Stimulated activated CD4-positive, alpha-beta T cell treated with anti-CD3 and anti-CD28 coated beads, Interleukin-12 subunit alpha, Interleukin-12 subunit beta, amount 100 ng/mL, for 4 hours (primary cell): ENCODE measurements at places on chromosomes 4 and X.

DNA sequence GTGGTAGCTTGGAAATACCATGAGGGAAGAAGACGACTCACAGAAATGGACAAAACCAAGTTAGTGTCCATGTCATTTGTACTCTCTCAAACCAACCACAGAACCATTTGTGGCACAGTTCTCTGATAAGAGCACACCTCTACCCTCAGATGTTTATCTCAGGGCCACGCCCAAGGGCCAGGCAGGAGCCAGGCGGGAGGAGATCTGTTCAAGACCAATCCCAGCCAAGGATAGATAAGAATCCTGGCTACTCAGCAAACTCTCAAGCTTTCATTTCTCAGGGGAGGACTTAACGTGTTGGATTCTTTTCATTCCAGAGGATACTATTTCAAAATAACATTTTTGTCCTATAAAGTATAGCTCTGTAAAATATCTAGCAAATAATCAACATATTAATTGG, 95.0 kb downstream of the NYX start:
- DNase-seq: no peak

GRCh38 chr4:2364654-2365053, 53.8 kb downstream of the ZFYVE28 start:
- peak; percentile 53 for DNase-seq

DNA sequence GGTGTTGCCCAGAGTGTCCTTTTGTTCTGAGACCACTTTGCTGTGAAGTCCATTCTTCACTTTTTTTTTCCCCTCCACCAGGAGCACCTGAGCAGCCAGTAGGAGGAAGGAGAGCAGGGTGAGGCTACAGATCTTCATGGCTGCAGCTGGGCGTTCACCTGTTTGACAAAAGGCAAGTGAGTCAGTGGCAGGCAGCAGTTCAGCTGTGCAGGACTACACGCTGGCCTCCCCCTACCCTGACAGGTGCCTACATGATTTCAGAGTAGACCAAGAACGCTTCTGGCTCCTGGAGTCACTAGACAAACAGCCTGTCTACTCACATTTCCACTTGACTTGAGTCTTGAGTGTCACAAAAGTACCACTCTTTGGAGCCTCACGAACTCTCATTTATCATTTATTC, 2.0 kb downstream of the FGFBP1 start:
- no peak for DNase-seq

- DNase-seq: no peak
Measured at GRCh38 chrX:109344678-109345077, 137.2 kb downstream of the GUCY2F start.

- DNase-seq: no peak
Measured at GRCh38 chrX:32530802-32531403, 680.4 kb downstream of the DMD start.

- no peak for DNase-seq
Measured at GRCh38 chrX:90883479-90883878, 551.2 kb upstream of the PABPC5 start.

DNA sequence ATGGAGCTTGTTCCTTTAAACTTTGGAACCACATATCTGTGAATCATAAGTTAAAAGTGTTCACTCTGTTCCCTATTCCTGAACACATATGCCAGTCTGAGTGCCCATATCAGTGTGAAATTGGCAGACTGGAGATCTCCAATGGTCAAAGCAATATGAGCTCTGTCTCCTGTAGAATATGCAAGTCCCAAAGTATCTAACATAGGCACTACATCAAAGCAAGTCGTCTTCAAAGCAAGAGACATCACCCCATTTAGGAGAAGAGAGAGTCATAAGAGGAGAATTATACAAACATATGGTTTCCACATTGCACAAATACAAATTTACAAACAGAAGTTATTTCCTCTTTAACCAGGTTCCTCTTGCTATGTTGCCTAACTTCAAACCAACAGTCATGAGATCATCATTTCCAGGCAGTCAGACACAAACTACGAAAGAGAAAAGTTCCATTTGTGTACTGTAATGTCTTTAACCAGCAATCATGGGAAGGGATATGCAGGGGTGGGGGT, 9.9 kb upstream of the GK start:
- no peak for DNase-seq

DNA sequence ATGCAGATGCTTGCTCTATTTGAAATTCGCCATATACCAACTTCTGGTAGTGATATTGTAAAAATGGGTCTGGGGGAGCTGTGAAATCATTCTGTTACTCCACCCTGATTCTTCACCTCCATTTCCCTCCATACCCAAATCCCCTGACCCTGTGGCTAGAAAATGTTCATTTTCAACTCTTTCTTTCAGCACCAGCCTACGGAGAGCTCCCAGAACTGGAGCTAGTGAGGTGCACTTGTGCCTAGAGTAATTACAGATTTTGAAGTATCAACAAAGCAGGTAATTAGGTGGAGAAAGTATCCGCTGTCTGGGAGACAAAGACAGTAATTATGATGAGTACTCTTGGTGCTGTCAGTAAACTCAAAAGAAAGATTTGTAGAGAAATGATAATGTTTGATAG, 8.1 kb downstream of the ARHGAP36 start:
- no peak for DNase-seq
